Right hindlimb (tissue), 1 donor: ENCODE measurements at places on chromosomes 2 and 18.

DNA sequence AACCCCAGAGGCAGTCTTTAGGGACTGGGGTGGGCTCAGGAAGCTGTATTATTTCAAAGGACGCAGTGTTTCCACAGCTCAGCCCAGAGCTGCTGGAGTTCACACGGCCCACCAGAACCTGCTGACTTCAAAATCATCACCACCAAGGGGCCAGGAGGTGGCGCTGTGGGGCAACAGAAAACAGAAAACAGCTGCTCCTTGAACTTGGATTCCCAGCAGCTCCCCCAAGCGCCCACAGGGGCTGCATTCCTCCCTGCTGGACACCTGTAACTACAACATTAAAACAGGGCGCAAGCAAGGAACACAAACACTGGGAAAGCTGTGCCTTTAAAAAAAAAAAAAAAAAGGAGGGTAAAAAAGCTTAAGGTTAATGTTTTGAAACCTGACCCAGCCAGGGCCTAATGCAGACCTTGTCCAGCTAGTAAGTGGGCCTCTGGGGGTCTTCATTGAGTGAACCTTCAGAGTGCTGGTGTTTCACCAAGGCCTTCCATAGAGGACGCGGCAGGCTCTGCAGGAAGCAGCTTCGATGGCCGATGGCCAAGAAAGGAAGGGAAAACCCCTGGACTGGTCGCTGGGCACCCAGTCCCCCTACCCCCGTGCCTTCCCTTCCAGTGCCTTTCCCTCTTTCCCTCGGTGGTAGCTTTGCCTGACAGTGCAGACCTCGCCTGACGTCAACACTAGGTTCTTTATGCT is 25.9 kb downstream of the MLPH start:
- peak; percentile 90 for DNase-seq

- DNase-seq, result peak; percentile 4
Measured at GRCh38 chr2:120398051-120398995, 52.4 kb downstream of the INHBB start.

DNA sequence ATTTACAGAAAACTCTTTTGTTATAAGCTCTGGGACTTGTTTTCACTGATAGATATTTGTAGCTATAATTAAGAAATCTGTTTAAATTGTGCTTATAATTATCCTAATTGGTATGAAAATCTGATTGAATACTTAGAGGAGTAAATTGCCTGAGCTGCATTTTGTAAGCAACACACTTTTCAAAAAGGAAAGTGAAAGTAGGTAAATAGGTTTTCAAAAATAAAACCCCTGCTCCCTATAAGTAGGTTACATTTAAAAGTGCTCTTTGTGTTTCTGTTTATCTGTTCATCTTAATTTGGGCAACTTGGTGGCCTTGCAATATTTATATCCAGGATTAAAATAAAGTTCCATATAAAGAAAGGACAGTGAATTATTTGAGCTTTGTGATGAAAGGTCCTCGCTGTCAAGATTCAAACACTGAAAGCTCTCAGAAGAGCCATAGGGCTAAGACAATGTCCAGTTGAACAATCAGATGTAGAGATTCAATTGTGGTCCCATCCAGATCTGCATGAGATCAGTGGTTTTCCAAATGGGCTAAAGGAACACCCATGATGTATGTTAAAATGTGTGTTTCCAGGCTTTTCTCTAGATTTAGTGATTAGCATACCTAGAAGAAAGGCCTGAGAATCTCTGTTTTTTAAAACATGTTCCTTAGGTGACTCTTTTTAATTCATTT is 371.6 kb downstream of the RPRM start:
- DNase-seq, result no peak

GRCh38 chr2:33521791-33522281 is 45.4 kb downstream of the RASGRP3 start:
- DNase-seq, result peak; percentile 76

- DNase-seq, result no peak
Measured at GRCh38 chr2:208101716-208102631, 22.4 kb downstream of the CRYGD start.

DNA sequence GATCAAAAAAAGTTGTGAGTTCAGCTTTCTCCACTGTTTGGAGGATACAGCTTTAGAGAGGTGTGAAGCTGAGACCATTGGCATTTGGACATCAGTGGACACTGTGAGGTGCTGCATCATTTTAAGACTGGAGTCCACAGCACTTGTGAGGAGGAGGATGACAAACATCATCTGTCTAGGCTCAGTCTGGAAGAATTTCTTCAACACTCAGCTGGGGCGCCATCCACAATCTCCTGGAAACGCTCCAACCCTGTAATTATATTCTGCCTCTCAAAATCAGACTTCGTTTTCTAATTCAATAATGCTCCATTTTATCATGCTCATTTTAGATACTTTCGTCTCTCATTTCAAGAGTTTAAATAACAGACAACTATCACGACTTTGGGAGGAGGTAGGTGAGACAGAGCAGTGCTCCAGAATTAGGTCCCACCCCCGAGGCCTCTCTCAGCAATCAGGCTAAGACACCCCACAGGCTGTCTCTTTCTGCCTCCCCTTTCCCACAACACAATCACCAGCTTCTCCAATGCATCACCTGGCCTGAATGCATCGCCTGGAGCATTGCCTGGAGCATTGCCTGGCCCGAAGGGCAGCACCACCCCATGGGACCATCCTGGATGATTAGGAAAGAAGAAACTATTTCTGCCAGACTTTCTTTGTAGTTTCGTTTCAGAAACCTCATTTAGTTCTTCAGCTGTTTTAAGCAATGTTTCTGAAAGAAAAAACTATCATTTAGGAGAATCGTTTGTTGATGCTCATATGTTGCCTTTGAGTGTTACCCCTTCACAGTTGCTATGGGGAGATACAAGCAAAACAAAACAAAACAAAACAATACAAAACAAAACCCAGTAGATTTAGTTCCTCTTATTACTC is 37.0 kb upstream of the DPP10 start:
- peak; percentile 21 for DNase-seq

DNA sequence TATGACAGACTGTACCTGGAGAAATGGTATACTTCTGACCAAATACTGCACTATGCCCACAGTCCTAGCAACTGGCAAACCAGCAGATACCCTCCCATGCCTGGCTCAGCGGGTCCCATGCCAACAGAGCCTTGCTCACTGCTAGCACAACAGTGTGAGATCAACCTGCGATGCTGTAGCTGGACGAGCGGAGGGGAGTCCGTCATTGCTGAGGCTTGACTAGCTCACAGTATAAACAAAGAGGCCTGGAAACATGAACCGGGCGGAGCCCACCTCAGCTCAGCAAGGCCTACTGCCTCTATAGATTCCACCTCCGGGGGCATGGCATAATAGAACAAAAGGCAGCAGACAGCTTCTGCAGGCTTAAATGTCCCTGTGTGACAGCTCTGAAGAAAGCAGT is 93.2 kb upstream of the CAB39 start:
- no peak for DNase-seq

DNA sequence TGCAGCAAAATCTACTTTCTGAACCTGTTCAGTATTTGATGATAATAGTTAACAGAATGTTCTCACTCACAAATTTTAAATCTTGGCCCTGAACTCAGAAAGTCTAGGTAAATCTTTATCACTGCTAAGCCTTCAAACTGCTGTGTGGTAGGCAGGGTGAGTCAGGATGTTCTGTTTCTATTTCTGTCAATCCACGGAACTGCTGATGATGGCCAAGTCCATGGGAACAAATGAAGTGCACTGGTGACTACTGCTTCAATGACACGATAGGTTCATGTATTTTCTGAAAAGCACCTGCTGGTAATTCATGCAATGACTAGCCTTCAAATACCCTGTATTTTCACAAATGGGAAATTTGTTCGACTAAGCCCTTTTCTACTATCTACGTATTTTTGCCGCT is 14.2 kb downstream of the NIFK start:
- DNase-seq, result no peak

DNA sequence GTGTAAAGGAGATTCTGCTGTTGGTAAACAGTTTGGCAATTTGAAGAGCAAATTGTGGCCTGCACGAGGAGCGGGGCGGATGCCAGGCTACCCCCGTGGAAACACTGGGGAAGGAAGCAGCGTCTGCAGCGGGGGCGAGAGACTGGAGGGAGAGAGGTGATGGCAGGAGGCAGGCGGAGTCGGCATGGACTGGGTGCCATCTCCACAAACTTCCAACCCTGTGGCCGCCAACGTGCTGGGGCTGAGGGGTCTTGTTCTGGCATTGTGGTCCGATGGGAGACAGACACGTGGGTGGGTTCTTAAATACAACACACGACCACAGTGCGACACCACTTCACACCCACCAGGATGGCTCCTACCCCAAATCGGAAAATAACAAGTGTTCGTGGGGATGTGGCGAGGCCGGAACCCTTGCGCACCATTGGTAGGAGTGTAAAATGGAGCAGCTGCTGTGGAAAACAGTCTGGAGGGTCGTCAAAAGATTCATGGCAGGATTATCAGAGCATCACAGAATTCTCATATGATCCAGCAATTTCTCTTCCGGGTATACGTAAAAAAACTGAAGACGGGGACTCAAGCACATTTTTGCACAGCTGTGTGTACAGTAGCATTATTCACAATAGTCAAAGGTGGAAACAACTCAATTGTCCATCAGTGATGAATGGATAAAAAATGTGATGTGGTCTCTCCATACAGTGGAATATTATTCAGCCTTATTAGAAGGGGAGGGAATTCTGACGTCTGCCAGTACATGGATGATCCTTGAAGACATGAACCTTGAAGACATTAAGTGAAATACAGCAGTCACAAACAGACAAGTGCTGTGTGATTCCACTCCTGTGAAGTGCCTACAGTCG is 82.4 kb upstream of the HPCAL1 start:
- no peak for DNase-seq

- no peak for DNase-seq
Measured at GRCh38 chr2:74841641-74842040, 7.7 kb downstream of the HK2 start.

DNA sequence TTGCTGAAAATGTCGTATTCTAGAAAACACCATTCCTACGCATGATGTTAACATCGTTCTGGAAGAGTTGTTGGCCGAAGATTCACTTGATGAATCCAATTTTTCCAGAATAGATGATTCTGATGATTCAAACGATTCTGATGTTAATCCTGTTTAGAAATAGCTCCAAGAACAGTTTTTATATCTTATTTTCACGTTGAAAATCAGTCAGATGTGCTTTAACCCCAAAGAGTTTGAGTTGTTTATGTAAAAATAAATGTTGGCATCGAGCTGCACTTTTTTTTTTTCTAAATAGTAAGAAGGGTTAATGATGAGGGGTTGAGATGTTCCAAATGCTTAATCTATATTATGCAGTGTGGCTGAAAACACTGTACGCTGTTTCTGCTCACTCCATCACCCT is 99.9 kb upstream of the LINC00305 start:
- no peak for DNase-seq

DNA sequence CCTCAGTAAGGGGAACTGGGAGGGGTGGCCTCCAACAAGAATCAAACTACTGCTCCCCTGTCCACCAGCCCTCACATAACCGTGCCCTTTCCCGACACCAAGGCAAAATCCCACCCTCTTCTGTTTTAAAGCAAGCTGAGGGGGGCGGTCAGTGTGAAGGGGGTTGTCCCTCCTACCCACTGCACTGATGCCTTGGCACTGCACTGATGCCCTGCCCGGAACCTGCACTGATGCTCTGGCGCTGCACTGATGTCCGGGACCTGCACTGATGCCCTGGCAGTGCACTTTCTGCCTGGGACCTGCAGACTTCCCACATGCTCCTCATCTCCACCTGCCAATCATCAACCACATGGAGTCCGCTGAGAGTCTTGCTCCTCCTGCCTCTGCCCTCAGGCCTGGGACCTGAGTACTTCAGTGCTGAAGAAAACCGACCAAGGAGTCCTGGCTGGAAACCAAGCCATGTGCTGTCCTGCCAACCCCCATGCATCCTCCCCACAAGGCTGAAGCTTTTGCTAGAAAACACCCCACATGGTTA is 179.5 kb downstream of the SMAD2 start:
- DNase-seq, result no peak

- no peak for DNase-seq
Measured at GRCh38 chr18:54973046-54973445, 13.8 kb upstream of the CCDC68 start.

- no peak for DNase-seq
Measured at GRCh38 chr2:200845669-200846325, 18.7 kb downstream of the CLK1 start.

DNA sequence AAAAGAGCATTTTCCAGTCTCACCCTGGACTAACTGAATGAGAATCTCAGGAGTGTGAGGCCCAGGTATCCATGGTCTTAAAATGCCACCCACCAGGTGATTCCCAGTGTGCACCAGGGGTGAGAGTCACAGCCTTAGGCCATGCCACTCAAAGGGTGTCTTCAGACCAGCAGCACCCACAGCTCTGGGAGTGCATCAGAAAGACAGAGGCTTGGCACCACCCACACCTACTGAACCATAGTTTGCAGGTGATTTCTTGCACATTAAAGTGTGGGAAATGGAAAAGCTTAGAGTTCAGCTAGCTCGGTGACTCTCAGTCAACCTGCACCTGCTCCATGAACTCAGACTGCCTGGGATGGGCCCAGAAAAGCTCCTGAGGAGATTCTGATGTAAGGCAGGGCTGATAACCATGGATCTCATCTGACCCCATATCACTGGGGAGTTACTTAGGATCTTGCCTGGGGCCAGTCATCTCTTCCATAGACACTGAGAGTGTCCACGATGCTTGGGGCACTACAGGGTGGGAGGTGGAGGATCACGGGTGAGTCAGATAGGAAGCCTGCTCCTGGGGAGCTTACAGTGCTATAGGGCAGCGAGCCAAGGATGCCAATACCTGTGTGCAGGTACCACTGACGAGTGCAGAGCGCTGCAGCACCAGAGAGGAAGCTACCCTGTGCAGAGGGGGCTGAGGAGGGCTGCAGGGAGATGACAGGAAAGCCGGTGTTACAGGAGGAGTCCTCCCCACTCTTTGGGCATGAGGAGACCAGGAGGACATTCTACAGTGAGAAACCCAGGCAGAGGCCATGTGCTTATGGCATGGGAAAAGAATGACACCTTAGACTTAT is 4.6 kb downstream of the IL37 start:
- DNase-seq, result no peak

DNA sequence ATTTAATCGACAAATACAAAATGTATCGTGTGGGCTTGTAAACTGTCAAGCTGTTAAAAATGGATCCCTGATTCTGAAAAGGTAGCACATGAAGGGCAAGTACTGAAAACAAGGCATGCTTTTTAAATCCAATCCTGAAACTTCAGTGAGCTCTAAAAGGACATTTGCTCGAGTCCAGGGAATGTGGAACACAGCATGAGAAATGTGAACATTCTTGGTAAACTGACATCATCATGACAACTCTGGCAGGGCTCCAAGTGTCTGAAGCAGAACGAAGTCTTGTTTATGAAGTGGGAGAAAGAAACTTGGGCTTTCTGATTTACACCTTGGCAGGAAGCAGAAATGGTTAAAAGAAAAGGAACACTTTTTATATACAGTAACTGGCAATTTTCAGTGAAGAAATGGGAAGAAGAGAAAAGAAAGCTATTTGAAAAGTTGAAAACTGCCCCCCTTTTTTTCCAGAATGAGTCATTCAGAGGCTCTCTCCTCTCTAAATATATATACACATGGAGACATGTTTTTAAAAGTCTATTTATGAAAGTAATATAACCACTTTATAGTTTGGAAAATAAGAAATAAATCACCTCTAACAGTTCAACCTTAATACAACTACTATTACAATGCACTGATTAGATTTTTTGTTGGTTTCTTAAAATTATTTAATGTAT is 120.8 kb downstream of the GAREM1 start:
- peak; percentile 89 for DNase-seq

- peak; percentile 75 for DNase-seq
Measured at GRCh38 chr2:36376319-36376765, 20.8 kb downstream of the CRIM1 start.

- peak; percentile 88 for DNase-seq
Measured at GRCh38 chr2:218292048-218293014, at the start of gene TMBIM1. Gene TMBIM1 (minus strand): TSS chr2:218292503. CDS start chr2:218282141, 10,362 bp downstream.
